ENCODE measurements at places on chromosomes 7 and 10.

DNA sequence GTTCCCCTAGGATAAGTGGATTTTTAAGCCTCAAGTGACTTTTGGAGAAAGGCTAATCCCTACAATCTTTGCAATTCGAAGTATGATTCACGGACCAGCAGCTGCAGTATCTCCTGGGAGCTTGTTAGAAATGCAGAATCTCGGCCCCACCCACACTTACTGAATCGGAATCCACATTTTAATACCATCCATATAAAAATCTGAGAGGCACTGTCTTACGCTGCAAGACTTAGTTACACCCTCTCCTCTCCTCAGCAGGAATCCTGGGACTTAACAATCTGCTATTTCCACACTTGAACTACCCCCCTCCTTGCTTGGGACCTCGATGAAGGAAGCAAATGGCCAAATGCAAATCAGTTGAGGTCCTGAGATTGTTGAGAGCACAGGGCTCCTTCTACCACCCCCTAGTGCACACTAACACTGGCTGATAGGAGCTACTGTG, 21.0 kb downstream of the ITPRIP start:
- DNase-seq: no peak

GRCh38 chr10:47182934-47183703, 116.9 kb upstream of the GDF10 start:
- no peak for DNase-seq

DNA sequence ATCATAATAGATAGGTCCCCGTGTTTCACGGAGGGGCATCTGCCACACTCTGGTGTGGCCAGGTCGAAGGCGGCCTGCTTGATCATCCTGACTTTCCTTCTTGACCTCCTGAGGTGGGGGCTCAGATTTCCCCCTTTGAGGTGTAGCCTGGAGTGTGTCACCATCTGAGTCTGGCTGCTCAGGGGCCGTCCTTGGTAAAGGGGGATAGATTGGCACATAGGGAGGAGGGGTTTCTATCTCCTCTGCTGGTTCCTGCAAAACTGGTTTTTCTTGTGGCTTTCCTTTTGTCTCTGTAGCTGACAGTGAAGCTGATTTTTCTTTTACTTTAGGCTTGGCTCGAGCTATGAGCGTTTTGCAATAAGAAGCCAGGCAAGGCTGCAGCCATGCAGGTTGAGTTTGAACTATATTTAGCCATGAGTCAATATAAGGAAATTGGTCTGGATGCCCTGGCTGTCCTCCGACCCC, 7.1 kb upstream of the ZNF117 start:
- no peak for DNase-seq

GRCh38 chr10:67819768-67820204, 18.2 kb downstream of the DNAJC12 start:
- no peak for DNase-seq

GRCh38 chr7:141484907-141485306, 66.3 kb upstream of the AGK start:
- DNase-seq: no peak

All from neural crest cell (in vitro differentiated cells).